ENCODE measurements at places on chromosomes 4 and X.

- no peak for DNase-seq
These were observed 73.9 kb downstream of the CASP3 start for GRCh38 chr4:184575306-184575705.

DNA sequence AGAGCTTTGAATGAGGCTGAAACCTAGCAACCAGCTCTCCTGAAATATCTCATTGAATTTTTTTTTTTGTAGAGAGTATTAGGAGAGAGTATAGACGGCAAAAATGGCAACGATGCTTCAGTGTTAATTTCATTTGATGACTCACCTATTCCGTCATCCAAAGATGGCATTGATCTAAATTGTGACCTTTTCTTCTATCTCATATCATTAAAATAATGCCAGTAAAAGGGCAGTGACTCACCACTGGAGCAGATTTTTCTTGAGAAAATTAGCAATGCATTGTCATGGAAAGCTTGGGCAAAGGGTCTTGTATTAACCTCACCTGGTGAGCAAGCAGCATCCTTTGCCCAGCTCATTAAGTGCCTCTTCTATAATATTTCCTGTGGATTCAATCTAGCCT, 19.6 kb downstream of the VMA21 start:
- DNase-seq: no peak

GRCh38 chrX:79368441-79368840, 1.3 kb upstream of the ITM2A start:
- no peak for DNase-seq

- no peak for DNase-seq
These were observed 229.5 kb downstream of the STK32B start for GRCh38 chr4:5280828-5281227.

GRCh38 chrX:130174045-130174704, 2.4 kb downstream of the RAB33A start:
- no peak for DNase-seq

GRCh38 chr4:94763005-94763404, 5.2 kb downstream of the BMPR1B start:
- no peak for DNase-seq

GRCh38 chr4:169420291-169420690, 149.5 kb upstream of the SH3RF1 start:
- no peak for DNase-seq

GRCh38 chr4:153161226-153161963, 42.8 kb upstream of the TRIM2 start:
- no peak for DNase-seq

- no peak for DNase-seq
These were observed 1.5 kb downstream of the SMIM14 start for GRCh38 chr4:39637221-39637585.

GRCh38 chr4:42345962-42346544, 51.2 kb upstream of the SHISA3 start:
- DNase-seq: no peak

GRCh38 chr4:174056959-174057358, 226.5 kb downstream of the FBXO8 start:
- no peak for DNase-seq

GRCh38 chrX:67583171-67583570, 39.4 kb downstream of the AR start:
- DNase-seq: no peak

DNA sequence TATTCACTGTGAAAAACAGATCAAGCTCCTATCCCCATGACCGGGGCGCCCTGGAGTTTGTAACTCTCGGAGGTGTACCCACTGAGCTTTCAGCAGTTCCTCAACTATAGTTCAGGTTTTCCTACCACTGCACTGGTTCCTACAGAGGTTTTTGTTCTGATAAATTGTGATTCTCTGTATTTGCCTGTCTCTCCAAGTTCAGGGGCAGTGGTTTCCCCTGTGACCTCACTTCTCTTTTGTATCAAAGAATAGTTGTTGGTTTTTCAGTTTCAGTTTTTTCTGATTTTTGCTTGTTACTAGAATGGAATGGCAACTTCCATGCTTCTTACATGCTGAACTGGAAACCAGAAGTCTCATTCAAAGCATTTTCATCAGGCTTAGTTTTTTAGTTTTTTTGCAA, 56.8 kb upstream of the PLS3 start:
- no peak for DNase-seq

DNA sequence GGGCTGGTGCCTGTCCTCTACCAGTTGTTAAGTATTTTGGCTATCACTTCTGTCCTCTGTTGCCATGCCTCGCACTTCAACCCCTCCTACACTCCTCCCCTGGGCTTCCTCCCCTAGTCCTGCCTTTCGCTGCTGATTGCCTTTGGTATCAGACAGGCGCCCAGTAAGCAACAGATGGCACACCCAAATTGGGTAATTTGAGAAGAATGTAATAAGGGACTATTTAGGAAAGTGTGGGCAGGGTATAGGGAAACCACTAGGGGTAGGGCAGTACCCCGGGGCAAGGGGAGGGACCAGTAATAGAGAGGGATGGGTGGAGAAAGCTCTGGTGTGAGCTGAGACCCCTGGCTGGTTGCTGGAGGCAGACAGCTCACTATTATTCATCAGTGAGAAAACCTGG, 172.7 kb upstream of the USP9X start:
- DNase-seq: no peak

- DNase-seq: no peak
These were observed 33.5 kb upstream of the ITM2A start for GRCh38 chrX:79400623-79401022.

DNA sequence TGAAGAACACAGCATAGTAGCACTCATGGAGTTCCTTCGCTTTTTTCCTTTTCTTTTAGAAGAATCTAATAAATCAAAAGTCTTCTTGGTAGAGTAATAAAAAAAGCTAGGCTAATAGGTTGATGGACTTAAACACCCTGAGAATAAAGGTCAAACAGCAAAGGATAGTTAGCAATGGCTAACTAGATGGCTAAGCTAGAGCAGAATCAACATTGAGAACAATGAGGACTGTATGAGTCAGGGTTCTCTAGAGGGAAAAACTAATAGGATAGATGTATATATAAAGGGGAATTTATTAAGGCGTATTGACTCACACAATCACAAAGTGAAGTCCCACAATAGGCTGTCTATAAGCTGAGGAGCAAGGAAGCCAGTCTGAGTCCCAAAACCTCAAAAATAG, 550.9 kb downstream of the GLUD2 start:
- no peak for DNase-seq

- no peak for DNase-seq
These were observed 55.8 kb upstream of the ARHGAP24 start for GRCh38 chr4:85419103-85419502.

- peak; percentile 79 for DNase-seq
These were observed 777 bp upstream of the EOLA2 start for GRCh38 chrX:149938881-149939654.

DNA sequence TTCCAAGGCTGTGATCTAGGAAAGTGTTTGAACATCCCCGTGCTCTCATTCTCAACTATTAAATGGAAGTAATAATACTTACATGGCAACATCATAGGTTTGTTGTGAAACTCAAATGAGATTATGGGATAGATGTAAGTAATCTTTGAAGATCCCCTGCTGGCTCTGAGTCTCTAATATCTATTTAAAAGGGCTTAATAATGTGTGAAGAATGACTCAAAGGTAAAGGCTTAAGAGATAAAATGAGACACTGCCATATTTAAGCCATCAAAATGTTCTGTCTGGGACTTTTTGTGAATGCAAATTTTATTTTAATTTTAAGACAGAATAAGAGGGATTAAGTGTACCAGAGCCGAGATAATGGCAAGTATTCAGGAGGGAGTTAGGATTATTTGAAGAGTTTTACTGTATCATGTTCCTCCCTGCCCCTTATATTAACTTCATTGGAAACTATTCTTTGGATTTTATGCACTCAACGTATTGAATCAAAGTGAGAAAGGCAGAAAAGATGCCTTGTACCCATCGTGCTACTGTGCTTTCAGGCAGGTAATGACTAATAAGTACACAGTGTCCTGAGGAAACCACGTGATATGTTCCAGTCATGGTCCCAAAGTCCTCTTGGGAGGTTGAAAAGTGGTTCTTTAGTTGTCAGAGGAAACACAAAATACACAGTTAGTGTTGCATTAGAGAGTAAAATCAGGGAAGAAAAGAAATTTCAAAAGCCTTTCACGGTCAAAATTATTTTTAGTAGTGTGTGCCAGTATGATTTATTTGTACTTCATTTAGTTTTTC, 192.4 kb downstream of the RBM46 start:
- no peak for DNase-seq

GRCh38 chrX:87528487-87528886, 10.9 kb downstream of the KLHL4 start:
- DNase-seq: no peak

GRCh38 chrX:150456466-150456865, 93.3 kb downstream of the MAMLD1 start:
- DNase-seq: no peak

DNA sequence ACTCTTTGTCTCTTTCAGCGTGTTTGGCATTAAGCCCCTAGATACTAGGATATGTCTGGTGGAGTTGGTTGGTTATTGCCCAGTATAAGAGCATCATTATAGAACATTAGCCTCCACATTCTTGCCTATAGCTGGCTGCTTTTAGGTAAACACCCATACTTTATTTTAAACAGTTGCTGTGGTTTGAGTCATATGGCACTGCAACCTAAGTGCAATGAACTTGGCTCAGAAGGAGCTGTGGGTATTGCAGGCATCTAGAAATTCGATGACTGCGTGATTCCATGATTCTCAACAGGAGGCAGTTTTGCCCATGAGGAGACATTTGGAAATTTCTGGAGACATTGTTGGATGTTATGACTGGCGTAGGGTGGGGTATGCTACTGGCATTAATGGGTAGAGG, 49.5 kb downstream of the DCLK2 start:
- no peak for DNase-seq

- DNase-seq: no peak
These were observed 155.1 kb downstream of the SHROOM3 start for GRCh38 chr4:76589872-76590797.

DNA sequence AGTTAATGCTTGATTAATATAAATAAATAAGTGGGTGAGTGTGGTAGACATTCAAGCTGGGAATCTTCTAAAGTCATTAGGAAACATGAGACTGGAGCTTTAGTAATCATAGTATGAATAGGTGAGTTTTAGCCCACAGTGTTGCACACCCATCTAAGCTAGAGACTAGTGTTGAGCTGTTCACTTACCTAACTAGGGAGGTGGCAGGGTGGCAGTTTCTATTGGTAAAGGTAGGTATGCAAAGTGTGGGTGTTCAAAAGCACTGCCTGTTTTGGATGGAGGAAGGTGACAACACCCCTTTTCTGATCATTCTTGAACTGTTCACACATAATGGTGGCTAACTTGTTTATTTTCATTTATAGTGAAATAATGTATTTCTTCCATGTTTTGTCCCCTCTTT, 41.3 kb downstream of the PLS3 start:
- DNase-seq: no peak

DNA sequence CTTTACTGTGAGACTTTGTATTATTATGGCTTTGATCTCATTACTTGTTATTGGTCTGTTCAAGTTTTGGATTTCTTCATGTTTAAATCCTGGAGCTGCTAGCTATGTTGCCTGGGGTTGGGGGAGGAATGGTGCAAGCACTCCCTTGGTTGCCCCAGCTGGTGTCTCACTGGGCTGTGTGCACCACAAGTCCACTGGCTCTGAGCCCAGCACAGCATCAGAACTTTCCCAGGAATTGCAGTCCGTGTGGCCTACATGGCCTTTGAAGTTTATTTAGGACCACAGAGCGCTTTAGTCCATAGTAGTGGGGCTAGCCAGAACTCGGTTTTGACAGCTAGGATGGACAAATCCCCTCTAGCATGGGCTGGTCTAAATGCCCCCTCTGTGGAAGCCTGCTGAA, 278.8 kb upstream of the RPS6KA3 start:
- no peak for DNase-seq

DNA sequence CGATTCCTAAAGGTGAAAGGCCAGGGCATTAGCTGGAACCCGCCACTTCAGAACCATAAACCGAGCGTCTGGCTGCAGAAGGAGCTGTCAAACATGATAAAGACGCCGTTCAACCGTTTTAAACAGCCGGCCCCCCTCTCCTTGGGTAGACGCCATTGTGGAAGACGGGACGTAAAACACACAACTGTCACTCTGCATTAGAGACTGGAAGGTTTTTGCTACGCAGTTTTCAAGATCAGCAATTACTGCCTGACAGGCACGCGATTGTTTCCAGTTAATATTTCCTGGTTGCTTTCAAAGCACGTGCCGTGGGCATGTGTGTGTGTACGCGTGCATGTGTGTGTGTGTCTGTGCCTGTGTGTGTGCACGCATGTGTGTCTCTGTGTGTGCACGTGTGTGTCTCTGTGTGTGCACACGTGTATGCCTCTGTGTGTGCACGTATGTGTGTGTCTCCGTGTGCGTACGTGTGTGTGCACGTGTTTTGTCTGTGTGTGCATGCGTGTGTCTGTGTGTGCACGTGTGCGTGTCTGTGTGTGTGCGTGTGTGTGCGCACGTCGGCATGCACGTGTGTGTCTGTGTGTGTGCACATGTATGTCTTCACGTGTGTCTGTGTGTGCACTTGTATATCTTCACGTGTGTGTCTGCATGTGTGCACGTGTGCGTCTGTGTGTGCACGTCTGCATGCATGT, 48.8 kb downstream of the SHOX start:
- no peak for DNase-seq

GRCh38 chrX:68438575-68438974, 5.3 kb upstream of the OPHN1 start:
- no peak for DNase-seq

- peak; percentile 10 for DNase-seq
These were observed 4.3 kb upstream of the HAUS7 start for GRCh38 chrX:153474718-153475117.

DNA sequence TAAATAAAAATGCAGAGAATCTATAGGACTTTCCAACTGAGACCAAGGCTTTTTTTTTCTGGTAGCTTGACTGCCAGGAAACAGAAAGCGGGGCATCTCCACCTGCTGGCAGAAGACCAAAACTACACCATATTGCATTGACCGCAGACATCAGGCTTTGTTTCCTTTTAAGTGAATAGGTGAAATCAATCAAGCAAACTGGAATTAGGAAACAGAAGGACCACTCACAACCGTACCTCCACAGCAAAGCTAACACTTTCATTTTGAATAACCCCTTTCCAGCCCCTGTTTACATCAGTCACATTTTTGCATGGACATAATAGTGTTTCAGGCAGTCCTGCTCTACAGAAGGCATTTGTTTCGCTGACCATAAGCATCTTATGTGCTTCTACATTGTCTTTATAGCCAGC, 218.2 kb downstream of the IDS start:
- peak; percentile 37 for DNase-seq

GRCh38 chr4:165079476-165079875, 25.8 kb downstream of the TRIM75 start:
- DNase-seq: no peak

DNA sequence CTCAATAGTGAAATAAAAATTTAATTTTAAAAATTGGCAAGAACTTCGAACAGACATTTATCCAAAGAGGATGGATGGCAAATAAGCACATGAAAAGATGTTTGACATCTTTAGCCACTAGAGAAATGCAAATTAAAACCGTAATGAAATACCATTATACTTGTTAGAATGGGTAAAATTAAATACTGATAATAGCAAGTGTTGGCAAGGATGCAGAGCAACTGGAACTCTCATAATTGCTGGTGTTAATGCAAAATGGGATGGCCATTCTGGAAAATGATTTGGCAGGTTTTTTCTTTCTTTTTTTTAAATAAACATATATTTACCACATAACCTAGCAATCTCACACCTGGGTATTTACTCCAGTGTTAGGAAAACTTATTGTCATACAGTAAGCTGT, 51.7 kb downstream of the HERC3 start:
- no peak for DNase-seq
